ENCODE measurements at places on chromosomes 1 and 21.

GRCh38 chr21:44065428-44065827 lies 41.8 kb upstream of the PWP2 start:
- DNase-seq, result peak; percentile 44

DNA sequence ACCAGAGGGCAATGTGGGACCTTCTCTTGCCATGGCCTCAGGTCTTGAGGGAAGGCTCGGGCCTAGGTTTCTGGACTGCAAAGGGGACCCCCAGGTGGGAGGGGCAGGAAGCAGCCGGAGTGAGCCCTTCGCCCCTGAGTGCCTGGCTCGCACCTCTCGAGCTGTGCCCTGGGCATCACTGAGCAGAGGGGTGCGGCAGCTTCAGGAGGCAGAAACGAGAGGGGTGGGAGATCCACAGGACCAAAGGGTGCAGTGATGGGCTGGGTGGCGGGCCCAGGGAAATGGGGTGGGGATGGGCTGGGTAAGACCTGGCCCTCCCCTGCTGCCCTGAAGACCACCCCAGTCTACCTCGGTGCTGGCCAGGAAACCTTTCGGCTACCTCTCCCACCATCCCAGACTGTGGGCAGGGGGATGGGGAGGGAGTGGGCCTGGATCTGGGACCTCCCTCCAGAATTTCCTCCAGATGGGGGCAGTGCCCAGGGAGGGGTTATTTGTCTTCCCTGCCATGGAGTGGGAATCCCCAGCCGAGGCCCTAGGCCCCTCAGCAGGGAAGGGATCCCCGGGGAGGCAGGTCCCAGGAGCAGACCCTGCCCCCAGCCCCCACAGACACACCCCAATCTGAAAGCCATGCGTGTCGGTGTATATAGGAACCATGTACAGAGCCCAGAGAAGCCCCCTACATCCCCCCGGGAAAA lies 21.3 kb downstream of the A3GALT2 start:
- no peak for DNase-seq

GRCh38 chr21:46604329-46604974 lies 430 bp downstream of the S100B start:
- DNase-seq, result no peak

- no peak for DNase-seq
These were observed 19.2 kb upstream of the PKP1 start for GRCh38 chr1:201264072-201264471.
